ENCODE measurements at places on chromosomes 6 and 20.

GRCh38 chr6:2429460-2429859, 184.1 kb upstream of the GMDS start:
- peak; percentile 27 for DNase-seq

GRCh38 chr20:62607366-62608217, 34.7 kb upstream of the SLCO4A1 start:
- DNase-seq, result no peak

DNA sequence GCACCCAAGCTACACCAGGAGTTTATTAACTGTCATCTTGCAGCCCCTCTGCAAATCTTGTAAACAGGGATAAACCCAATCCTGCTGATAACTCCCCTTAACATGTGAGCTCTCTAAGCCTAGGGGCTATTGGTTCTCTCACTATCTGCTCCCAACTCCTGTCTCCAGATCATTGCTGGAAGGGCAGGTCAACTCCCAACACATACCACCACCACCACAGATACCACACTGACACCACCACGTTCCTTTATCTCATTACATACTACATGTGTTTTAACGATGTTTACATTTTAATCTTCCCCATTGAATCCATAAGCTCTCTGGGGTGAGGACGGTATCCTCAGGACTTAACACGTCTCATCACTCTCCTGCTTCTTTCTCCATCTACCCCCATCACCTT, 51.8 kb downstream of the SIM1 start:
- DNase-seq, result no peak

DNA sequence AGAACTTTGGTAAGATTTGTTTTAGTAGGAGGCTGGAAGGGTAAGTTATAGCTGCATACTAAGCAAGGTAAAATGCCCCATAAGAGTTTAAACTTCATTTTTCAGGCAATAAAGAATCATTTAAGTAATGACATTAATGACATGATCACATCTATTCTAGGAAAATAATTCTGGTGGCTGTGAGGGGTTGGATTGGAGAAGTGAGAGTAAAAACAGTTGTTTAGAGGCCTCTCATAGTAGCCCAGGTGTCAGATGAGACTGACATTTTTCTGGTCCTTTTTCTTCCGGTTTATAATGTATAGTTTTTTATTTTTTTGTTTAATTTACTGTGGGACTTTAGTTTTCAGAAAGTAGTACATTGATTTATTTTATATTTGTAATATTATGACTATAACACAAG, 40.8 kb downstream of the ITCH start:
- no peak for DNase-seq

GRCh38 chr6:168037856-168038255, 40.4 kb downstream of the KIF25 start:
- DNase-seq, result no peak

- DNase-seq, result peak; percentile 25
Observed at GRCh38 chr6:74717591-74717990, 488.3 kb downstream of the COL12A1 start.

DNA sequence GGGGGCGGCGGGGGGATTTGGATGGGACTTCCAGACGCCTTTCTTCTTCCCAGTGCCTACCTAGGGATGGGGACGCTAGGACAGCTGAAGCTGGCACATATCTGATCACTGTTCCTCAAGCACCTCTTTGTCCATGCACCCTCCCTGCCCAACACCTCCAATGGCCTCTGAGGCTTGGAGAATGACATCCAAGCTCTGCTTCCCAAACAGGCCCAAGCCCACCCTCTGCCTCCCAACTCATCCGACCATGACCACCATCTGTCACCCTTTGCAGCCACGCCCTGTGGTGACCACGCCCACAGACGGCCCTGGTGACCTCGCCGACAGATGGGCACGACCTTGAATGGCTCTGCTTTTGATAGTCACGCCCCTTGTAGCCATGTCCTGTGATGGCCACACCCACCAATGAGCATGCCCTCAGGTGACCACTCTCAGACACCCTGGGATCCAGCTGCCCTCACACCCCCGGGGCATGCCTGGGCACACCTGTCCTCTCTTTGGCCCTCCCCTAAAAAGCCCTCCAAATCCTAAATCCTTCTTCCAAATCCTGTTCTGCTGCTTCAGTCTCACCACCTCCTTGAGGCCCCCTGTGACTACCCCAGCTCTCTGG, 51.0 kb downstream of the SSR1 start:
- DNase-seq, result no peak

- peak; percentile 51 for DNase-seq
Observed at GRCh38 chr6:159012201-159012600, 12.2 kb upstream of the RSPH3 start.

GRCh38 chr20:35564905-35565304, 23.0 kb downstream of the ERGIC3 start:
- no peak for DNase-seq

GRCh38 chr6:149393002-149393679, 6.9 kb upstream of the SUMO4 start:
- DNase-seq, result peak; percentile 54

DNA sequence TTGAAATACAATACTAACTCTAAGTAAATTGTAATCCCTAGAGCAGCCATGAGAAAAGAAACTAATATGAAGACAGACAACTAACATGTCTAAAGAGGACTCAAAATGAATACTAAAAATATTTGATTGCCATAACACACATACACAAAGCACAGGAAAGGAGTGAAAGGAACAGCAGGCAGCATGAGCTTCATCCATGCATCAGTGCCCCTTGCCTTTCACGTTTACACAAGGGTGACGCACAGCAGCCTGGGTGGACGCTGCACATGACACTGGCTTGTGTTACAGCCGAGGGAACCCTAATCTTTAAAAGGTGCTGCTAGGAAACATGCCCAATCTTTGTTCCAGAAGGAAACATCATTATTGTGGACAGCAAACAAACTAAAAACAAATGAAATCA, 123.5 kb downstream of the MAN1A1 start:
- DNase-seq, result no peak

DNA sequence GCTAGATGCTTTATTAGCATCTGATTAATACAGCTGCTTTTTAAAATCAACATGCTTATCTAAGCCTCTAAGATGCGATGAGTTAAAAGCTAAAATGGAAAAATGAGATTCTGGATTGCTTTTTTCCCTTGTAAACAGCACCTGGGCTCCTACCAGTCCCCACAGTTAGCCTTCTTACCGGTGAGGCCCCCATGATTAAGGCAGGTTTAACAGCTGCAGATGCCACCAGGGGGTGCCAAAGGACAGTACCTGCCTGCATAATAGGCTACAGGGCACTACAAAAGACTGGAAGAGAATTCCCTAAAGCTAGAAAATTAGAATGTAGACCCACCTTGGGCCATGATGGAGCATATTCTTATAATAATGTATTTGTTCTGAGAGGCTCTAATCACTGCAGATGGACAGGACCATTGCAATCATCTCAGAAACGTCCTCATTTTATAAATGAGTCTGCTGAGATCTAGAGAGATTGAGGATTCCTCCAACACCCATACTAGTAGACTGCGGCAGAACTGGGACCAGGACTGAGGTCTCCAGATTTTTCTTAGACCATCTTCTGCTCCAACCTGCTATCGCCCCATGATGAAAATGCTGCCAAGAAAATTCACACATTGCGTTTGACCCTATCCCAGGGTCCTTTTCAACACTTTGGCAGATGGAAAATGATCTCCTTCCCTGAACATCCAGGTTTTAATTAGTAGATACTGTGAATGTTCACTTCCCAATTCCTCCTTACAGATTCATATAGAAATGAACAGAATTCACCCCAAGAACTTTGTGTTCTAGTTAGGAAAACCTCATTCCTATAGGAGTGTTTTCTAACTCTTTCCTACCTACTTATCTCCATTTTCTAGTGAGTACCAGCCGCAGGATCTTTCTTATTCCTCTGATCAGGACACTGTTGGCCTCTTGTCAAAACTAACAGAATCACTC, 148.8 kb downstream of the RPS12 start:
- peak; percentile 50 for DNase-seq

DNA sequence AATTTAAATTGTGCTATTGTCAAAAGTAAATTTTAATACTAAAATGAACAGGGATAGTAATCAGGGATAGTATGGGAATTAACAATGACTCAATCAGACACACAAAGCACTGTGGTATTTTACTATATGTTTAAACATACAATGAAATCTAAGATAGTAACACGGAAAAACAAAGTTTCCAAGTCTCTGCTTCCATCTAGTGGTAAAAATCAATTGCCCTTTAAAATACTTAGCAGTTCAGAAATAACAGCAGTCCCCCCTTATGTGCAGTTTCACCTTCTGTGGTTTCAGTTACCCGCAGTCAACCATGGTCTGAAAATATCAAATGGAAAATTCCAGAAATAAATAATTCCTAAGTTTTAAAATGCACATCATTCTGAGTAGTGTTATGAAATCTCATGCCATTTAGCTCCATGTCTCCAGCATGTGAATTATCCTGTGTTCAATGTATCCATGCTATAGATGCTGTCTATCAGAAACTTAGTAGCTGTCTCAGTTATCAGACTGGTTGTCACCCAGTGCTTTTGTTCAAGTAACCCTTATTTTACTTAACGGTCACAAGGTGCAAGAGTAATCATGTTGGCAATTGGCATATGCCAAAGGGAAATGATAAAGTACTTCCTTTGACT, 58.5 kb downstream of the AHI1 start:
- DNase-seq, result peak; percentile 52

GRCh38 chr6:33197431-33198048, 2.9 kb downstream of the RXRB start:
- DNase-seq, result peak; percentile 51

GRCh38 chr6:4394786-4395185, 259.4 kb upstream of the ECI2 start:
- no peak for DNase-seq

GRCh38 chr6:144639654-144640053, 354.5 kb downstream of the UTRN start:
- no peak for DNase-seq

DNA sequence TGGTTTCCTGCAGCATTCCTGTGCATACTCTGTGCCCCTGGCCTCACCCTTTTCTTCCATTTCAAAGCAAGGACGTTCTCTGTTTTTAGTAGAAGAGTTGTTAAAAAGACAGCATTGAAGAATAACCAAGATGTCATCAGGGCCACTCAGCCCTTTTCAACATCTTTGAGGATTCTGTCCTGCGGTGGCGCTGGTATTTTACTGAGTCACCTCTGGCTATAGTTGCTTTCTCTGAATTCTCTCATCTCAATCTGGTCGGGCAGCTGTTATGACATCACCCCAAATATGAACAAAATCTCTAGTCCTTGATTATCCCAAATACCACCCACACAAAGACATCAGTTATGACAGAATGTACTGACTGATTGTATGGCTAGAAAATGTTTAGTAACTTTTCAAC, 204.2 kb downstream of the GRIK2 start:
- peak; percentile 87 for DNase-seq

DNA sequence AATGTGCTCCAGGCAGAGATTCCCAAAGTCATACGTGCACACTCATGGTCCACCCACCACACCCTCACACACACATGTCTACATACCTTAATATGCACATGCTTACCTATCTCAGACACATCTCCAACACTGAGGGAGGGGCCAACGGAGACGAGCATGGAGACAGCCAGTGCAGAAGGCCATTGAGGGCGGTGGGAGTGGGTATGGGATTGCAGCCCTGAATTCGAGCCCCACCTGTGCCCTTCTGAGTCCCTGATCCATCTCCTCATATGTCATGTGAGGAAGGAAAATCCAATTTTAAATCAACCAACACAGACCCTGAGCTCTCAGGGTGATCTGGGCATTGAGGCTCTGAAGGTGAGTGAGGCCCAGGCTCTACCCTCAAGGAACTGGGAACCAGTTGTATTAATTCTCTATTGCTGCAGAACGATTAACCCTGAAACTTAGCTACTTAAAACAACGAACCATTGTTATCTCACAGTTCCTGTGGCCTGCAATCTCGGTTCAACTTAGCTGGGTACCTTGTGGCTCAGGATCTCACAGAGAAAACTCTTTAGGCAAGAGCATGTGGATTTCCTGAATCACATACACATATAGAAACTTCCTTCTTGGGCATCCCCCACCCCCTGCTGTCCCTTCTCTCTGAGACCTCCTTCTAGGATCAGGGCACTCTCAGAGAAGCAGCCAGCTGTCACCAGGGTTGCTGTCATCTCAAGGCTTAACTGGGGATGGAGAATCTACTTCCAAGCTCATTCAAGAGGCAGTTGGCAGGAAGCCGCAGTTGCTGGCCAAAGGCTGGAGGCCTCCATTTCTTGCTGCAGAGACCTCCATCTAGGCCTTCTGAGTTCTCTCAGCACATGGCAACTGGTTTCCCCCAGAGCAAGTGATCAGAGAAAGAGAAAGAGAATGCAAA, 28.3 kb downstream of the GLP1R start:
- no peak for DNase-seq

GRCh38 chr6:66662721-66663507, 955.9 kb upstream of the EYS start:
- peak; percentile 10 for DNase-seq

GRCh38 chr6:87110636-87111035, 15.7 kb upstream of the CGA start:
- DNase-seq, result no peak

DNA sequence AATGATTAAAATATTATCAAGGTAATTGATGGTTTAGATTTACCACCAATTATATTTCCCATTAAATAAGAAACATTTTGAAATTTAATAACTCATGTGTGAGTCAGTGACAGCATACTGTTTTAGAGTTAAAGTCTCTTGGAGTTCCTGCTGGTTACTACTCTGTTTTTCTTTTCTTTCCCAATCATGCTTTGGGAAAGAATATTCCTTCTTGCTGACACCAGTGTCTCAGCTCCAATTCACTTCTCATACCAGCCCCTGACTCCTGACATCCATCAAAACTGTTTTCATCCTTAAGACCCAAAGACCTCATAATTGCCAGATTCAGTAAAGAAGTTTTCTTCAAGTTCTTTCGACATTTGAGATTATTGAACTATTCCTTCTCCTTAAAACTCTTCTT, 50.3 kb downstream of the AIG1 start:
- DNase-seq, result peak; percentile 65

- no peak for DNase-seq
Observed at GRCh38 chr6:13524801-13525508, 37.6 kb upstream of the GFOD1 start.

DNA sequence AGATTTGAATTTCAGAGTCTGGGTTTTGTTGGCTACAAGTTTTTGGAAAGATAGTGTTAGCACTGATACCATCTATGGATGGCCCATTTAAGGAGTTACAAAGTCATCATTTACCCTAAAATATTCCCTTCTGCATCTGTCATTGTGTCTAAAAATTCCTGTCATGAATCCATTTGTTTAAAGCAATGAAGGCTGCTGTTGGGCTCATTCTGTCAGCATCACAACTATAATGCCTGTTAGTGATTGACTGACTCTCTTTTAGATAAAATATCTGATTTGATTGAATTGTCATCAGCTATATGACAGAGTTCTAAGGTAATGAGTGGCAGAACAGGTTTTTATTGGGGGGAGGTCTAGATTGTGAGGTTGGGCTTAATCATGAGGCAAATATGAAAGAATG, 167.6 kb upstream of the IMPG1 start:
- DNase-seq, result no peak

Measured in fibroblast of skin of abdomen (primary cell).